ENCODE measurements at places on chromosomes 5 and 9. TPM values are rescaled to one million over a fixed set of nuclear protein-coding genes. Genes with fewer than 3 reads are reported as not detected.

Gene HAPLN1
- not detected for total RNA-seq

Gene PCDHB10
- not detected for total RNA-seq

- H3K27me3 ChIP-seq, result no peaks in the 10 kb centered on the region
- peak overlapping the region; percentile 2 for H3K27ac ChIP-seq
- H3K4me3 ChIP-seq, result no peak overlapping the region
These were observed 28.7 kb downstream of the DIAPH1 start for GRCh38 chr5:141590127-141590526.

- H3K4me1 ChIP-seq, result peaks cover 14% of the 10 kb centered on the region
- peaks cover 10% of the 10 kb centered on the region for H3K27me3 ChIP-seq
- H3K27ac ChIP-seq, result no peak overlapping the region
- H3K36me3 ChIP-seq, result no peaks in the 10 kb centered on the region
- DNase-seq, result no peak
- no peak overlapping the region for H3K4me3 ChIP-seq
These were observed 5.6 kb downstream of the P4HA2 start for GRCh38 chr5:132221781-132222648.

DNA sequence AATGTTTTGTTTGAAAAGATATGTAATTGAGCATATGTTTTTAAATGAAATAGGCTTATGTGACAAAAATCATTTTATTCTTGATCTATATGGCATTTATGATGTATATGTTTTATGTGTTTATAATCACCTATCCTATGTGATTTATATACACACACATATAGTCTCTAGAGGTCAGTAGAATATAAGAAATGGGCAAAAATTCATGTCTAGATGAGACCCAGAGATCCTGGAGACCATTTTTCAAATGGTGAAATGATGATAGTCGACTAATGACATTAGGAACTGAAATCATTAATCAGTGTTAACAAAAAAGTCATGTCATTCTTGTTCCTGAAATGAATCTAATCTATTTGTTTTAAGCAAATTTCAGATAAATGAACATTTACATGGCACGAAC lies 709.2 kb upstream of the WWC1 start:
- no peak overlapping the region for H3K27ac ChIP-seq
- no peaks in the 10 kb centered on the region for H3K4me1 ChIP-seq
